ENCODE measurements at places on chromosomes 6 and 20.

- no peak for DNase-seq
These were observed 90.6 kb upstream of the TOP1 start for GRCh38 chr20:40938020-40938419.

- no peak for DNase-seq
These were observed 146.3 kb downstream of the JARID2 start for GRCh38 chr6:15392182-15392581.

DNA sequence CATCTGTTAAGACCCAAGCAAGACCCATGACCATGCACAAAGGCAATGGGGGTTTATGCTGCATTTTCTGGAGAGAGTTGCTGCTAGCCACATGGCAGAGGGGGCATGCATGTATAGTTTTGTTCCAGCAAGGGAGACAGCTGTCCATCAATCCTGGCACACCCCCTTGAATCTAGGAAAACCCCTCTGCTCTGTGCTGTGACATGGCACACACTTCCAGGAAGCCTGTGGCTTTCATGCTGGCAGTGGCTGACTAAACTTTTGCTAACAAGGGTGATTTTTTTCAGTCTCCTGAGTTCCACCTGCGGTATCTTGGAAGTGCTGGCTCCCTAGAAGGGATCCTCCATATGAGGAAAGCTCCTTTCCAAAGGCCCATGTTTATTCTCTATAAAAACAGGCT lies 9.1 kb upstream of the CST4 start:
- no peak for DNase-seq

GRCh38 chr6:98808541-98809210 lies 25.7 kb upstream of the POU3F2 start:
- DNase-seq: no peak

- DNase-seq: no peak
These were observed 79.2 kb upstream of the PHACTR2 start for GRCh38 chr6:143598466-143599080.

DNA sequence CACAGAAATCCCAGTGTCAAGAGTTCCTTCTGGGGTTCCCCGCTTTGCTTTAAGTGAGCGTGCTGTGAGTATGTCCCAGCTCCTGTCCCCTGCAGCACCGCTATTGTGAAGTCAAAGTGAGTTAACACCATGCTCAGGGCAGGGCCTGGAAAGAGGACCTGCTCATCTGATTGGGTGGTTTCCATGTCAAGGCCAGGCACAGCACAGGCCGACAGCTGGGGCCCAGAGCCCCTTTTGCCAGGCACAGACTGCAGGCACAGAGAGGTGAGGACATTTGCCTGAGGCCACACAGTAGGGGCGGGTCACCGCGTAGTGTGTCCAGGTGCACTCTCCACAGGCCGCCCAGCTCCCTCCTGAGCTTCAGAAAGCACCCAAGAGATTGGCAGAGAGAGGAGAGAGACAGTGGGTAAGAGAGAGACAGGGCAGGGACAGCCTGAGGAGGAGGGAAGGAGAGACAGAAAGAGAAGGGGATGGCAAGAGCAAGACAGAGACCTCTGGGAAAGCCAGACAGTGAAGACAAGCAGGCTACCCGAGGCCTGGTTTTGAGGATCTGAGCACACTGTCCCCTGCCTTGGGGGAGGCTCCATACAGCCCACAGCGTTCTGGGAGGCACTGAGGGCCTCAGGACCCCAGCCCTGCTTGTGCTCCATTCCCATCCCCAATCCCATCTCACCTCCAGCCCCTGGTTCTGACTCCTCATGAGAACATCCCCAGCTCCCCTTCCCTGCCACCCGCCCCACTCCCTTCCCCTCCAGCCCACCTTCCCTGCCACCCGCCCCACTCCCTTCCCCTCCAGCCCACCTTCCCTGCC lies 6.5 kb upstream of the BPIFB1 start:
- no peak for DNase-seq

- peak; percentile 82 for DNase-seq
These were observed 35.2 kb downstream of the PHACTR1 start for GRCh38 chr6:12751694-12752325.

GRCh38 chr6:95805699-95806098 lies 210.1 kb upstream of the FUT9 start:
- DNase-seq: no peak

- peak; percentile 76 for DNase-seq
These were observed 846 bp downstream of the PDE10A start for GRCh38 chr6:165662041-165662748.

DNA sequence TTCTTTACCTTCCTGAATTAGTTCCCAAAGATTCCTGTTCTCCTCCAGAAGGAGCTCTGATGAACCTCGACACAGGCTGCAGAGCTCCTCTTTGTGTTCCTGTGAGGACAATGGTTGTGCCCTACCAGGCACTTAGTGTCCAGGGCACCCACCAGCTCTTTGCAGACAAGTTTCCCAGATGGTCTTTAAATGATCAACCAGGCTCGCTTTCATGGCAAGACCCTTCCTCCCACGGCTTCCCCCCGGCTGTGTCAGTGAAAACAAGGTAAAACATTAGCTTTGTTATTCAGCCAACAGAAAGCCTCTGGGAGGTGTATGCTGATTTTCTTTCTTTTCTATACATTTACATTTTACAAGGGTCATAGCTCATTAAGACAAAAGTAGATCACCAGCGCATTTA lies 32.3 kb upstream of the CNKSR3 start:
- DNase-seq: no peak

- DNase-seq: no peak
These were observed 62.0 kb downstream of the RSPO3 start for GRCh38 chr6:127180426-127180825.

DNA sequence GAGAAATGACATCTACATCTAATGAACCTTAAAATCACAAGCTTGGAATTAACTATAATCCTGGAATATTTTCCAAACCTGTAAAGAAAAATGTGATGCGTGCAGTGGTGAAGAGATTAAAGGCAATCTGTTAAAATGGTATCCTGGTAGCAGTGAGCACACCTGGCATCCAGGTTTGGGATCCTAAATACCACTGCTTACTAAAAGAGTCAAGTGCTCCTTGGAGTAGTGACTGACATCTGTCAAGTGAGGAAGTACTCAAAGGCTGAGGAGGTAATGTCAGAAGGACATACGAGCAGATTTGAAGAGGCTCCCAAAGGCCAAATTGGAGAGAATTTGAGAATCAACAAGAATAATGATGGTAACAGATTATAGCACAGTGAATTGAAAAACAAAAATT lies 32.8 kb downstream of the PCMT1 start:
- no peak for DNase-seq

- DNase-seq: peak; percentile 75
These were observed 645 bp downstream of the REV3L start for GRCh38 chr6:111482188-111482958.

DNA sequence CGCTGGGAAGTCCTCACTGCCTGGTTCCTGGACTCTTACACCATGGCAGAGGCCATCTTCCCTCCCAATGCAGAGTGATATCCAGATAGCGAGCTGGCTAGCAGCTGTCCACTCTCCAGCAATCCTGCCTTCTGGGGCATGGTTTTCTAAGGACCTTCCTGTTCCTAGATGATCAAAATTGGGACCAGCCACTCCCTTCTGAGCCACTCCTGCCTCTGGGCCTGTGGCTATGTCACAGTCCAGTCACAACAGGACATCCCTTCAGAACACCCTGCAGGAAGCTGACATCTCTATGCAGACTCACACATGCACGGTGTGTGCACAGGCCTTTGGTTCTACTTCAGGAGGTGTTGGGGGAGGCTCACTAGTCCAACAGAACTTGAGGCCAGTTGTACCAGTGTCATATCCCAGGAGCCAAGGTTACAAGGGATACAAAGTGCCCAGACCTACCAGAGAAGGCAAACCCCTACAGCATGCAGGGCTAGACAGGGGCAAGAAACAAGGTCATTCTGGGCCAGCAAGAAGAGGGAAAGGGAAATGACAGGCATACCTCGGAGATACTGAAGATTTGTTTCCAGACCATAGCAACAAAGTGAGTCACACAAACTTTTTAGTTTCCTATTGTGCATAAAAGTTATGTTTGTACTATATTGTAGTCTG lies 2.7 kb upstream of the MCCD1 start:
- no peak for DNase-seq

- no peak for DNase-seq
These were observed 115.5 kb downstream of the SOD2 start for GRCh38 chr6:159577564-159577963.

GRCh38 chr6:21856844-21857243 lies 263.3 kb downstream of the SOX4 start:
- DNase-seq: no peak

- DNase-seq: peak; percentile 28
These were observed 7.3 kb downstream of the DLGAP4 start for GRCh38 chr20:36313476-36313875.

- DNase-seq: no peak
These were observed 538.3 kb downstream of the GRIK2 start for GRCh38 chr6:101931766-101932165.

GRCh38 chr6:138370631-138371451 lies 6.9 kb upstream of the SMIM28 start:
- DNase-seq: no peak

DNA sequence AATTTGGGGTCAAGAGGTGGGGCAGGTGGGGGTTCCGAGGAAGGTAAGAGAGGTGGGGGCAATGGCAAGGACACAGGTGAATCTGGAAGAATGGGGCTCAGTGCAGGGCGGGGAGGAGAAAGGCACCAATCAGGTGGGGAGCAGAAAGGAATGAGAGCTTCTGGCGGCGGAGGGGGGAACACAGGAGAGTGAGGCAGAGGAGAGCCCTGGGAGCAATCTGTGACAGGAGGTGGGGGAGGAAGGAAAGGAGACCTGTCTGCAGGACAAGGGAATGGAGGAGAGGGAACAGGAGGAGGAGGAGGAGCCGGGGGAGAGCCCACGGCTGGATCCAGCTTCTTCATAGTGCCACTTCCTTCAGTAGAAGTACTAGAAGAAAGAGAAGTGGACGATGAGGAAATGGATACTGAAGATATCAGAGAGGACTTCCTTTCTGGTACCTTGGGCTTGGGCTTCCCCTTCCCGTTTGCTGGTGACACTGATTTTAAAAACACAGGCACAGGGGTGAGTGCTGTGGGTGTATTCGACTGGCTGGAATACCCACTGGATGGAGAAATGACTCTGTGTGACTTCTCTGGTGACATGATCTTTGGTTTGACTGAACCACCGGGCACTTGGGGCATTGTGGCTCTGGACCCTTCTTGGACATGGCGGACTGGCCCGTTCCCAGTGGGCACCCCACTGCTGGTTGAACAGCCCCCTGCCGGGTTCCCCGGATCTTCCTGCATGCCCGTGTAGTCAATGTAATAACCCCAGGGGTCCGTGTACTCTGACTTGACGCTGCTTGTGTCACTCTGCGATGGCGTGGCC lies 27.4 kb downstream of the HEBP2 start:
- DNase-seq: no peak

- no peak for DNase-seq
These were observed 1.7 kb downstream of the KCTD20 start for GRCh38 chr6:36444470-36444869.

GRCh38 chr6:30821862-30822784 lies 62.2 kb upstream of the DDR1 start:
- DNase-seq: no peak

DNA sequence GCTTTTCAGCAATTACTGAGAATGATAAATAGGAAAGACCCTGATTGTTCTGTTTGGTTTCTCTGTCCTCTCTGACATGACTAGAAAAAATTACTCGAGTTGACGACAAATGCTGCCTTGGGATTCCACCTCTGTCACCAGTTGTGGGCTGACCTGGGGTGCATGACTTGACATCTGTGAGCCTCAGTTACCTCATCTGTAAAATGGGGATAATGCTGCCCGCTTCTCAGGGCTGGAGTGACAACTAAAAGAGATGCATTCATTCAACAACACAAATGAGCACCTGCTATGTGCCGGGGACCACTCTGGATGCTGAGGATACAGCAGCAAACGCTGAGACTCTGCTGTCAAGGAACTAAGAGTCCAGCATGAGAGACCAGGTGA lies 94.8 kb downstream of the NFATC2 start:
- no peak for DNase-seq

GRCh38 chr6:170251776-170252571 lies 38.9 kb downstream of the DLL1 start:
- no peak for DNase-seq

DNA sequence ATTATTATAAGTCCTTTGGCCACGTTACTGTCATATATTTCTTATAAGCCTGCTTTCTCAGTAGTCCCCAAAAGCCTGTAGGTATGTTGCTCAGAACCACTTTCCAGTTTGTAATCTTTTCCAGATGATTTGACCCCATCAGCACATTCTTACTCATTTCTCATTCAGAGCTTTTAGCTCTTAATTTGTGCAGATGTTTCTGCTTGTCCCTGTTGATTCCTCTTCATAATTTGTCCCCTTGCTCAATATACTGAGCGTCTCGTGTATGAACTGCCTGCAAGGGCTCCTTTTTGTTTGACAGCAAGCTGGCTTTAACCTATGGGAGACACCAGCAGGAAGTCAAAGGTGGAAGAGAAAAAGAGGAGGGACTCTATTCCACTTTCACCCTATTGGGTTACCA lies 733.8 kb upstream of the GJE1 start:
- DNase-seq: no peak

DNA sequence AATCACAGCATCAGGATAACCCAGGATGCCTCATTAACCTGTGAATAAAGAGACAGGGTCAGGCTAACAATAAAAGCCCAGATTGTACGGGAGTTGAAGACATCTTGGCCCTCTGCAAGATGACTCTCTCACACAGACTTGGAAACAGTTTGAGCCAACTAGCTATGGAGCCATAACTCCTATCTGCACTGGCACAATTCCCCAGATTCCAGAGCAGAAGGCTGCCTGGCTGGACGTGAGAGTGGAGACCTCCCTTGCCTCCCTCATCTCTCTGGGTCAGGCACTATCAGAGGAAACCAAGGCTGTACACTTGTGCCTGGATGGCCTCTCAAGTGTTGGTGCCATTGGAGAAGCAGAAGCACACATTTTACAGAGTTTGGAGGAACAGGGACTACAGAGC lies 312.6 kb downstream of the THBS2 start:
- DNase-seq: no peak

- DNase-seq: no peak
These were observed 71.2 kb downstream of the SESN1 start for GRCh38 chr6:109023356-109023925.

GRCh38 chr20:24870881-24871280 lies 78.2 kb upstream of the CST7 start:
- no peak for DNase-seq

DNA sequence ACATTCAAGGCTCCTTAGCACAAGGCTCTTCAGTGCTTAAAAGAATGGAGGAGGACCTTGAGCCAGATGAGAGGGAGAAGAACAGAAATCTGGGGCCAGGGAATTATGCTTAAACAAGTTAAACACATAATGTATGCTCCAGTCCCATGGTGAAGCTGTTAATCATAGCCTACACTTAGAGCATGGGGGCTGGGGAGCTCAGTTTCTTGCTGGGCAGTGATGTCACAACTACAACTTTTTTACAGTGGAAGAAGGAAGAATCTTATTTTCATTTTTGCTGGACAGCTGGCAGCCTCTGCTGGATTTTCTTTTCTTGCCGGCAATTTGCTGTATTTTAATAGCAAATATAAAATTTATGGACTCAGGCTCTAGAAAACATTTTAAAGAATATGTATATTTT lies 432.5 kb downstream of the CD109 start:
- DNase-seq: no peak

GRCh38 chr20:49846206-49846807 lies 33.7 kb downstream of the SLC9A8 start:
- DNase-seq: no peak

Measured in right forelimb (tissue), 1 donor.